ENCODE measurements at places on chromosomes 5 and 9.
A peak's percentile ranks its signal among the peaks of the same experiment; 100 is the strongest.

DNA sequence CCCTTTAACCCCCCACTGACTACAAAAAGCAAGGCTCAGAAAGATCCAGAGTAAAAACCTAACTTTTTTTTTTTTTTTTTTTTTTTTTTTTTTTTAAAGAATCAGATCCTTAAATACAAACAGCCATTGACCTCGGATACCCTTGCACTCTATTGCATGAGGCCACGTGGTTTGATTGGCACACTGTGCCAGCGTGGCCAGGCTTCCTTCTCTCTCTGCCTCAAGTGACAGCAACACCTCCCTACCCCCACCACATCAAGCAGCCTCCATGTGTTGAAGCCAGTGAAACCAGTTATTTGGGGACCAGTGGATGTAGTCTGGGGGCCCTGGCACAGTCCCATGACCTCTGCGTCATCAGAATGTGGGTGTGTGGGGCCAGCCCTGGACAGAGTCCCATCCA lies 71.4 kb downstream of the OTULIN start:
- peak; percentile 40 for DNase-seq

DNA sequence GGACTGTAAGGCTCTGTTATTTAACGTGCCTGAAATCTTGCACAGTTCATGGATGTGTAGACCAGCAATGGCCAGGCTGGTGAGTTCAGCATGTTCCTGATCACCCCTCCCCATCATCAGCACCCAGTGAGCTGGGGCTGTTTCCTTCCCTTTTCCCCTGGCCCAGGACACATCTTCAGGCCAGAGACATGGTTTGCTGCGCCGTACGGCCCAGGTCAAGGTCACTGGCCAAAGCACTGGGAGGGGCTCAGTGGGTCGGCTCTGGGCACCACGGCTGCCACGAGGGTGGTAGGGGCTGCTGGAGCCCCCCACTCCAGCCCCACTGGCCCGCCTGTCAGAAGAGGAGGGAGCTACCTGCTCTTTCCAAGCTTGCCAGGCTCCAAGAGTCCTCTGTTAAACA lies 55.9 kb downstream of the SEMA4D start:
- no peak for DNase-seq

DNA sequence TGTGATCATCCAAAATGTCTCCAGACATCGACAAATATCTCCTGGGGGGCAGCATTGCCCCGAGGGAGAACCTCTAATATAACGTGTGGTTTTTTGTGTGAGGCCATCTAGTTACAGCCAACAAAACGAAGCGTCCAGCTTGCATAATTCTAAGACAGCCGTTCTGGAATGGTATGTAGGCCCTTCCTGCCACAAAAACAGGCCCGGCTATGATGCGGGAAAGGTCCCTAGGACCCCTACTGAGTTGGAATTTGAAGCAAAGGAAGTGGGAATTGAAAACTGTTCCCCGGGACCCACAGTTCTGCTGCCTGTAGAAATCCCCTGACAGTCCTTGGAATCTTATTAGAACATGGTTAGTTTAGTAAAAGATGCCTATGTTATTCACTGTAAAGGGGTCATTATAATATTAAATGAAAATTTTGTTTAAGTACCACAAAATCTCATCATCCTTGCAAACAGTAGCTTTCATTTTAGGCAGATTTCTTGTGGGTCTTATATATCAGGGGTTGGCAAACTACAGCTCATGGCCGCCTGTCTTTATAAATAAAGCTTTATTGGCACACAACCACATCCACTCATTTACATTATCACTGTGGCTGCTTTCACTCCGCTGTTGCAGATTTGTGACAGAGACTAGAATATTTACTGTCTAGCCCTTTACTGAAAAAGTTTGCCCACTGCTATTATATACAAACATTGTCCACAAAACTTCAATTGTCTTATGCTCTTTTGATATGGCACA lies 70.7 kb downstream of the MSX2 start:
- no peak for DNase-seq

DNA sequence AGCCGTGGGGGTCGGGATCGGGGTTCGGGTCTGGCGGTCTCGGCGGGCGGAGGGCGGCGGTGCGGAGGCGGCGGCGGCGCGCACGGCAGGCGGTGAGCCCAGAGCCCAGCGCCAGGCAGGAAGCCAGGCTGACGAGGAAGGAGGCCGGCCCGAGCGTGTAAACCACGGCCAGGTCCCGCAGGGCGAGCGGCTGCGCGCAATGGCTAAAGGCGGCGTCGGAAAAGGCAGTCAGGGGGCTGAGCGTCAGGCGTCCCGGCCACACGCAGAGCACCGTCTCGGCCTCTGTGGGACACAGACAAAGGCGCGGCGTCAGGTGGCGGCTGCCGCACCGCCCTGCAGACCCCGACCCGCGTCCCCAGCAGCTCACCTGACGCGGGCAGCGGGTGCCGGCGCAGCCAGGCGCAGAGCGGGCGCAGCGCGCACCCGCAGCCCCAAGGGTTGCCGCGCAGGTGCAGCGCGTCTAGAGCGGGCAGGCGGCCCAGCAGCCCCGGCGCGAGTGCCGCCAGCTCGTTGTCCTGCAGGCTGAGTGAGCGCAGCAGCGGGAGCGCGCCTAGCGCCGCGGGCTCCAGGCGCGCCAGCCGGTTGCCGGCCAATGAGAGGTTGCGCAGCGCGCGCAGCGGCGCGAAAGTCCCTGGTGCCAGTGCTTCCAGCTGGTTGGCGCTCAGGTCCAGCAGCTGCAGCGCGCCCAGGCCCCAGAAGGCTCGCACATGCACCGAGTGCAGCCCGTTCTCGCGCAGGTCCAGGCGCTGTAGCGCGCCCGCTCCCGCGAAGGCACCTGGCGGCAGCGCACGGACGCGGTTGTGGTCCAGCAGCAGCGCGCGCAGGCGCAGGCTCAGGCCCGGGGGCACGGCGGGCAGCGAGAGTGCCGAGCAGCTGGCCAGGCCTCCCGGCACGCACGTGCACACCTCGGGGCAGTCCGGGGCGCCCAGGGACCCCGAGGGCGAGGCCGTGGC lies 671 bp downstream of the LRRC26 start:
- no peak for DNase-seq

DNA sequence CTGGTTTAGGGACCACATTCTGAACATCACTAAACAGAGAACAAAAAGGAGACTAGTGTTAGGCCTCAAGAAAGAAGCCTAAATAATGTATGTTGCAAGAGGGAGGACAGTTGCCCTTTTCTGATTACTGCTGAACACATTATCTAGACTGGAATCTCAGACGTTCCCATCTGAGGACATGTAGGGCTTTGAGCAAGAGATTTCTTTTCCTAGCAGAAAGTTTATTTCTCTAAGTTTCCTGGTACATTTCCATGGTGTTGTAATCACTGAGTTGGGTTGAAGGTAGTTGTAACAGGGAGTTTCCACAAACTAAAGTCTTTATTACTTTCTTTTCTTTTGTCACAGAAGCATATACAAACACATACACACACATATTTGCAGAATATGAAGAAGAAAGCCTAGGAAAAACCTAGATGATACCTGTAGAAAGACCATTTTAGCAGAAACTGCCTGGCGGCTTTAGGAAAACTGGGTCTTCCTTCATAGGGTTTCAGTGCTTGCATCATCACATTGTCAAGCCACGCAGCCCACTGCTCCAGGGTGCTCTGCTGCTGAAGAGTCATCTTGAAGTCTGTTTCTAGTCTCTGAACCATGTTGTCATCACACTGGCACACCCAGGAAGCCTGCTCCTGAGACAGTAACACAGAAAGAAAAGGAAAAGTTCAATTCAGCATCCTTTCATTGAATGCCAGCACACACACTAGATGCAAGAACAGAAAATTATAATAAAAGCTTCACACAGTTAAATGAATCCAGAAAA lies 269.1 kb downstream of the RFX3 start:
- DNase-seq, result no peak

DNA sequence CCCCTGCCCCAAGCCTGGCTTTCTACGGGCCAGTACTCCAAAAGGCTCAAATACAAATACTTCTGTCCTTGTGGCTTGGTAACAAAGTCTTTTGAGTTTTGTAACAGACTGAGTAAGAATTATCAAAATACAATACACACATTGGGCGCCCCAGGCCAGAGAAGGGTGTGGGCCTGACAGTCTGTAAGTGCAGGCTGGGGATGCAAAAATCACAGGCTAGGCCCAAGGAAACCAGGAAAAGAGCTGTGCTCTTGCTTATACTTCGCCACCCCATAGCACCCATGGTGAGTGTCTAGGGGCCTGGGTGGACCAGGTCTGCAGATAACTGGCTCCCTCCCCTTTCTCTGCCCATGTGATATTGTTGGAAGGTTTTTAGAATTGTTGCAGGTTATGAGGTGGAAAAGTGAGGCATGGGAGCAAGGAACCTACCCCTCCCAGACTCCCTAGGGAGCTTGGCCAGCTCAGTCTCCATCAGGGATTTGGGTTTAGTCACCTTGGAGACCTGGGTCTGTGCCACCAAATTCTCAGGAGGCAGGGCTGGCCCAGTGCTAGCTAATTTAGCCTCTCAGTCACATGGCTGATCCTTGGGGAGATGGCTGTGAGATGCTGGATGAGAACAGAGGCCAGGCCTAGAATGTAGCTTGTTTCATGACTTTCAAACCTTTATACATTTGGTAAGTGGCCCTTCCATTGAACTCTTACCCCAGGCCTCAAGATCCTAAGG lies 72.9 kb downstream of the TARS1 start:
- no peak for DNase-seq

- no peak for DNase-seq
These were observed 15.4 kb upstream of the ALDOB start for GRCh38 chr9:101450931-101451330.

GRCh38 chr5:113043491-113043931 lies 66.9 kb downstream of the DCP2 start:
- no peak for DNase-seq

- DNase-seq, result no peak
These were observed 823 bp downstream of the ST6GALNAC6 start for GRCh38 chr9:127898433-127899127.

- DNase-seq, result no peak
These were observed 15.1 kb upstream of the CXCL14 start for GRCh38 chr5:135593886-135594285.

GRCh38 chr9:117687532-117687931 lies 16.7 kb upstream of the TLR4 start:
- no peak for DNase-seq
